ENCODE measurements at places on chromosomes 3 and 15.

- DNase-seq, result no peak
Measured at GRCh38 chr3:23711916-23712494, 93.8 kb upstream of the UBE2E1 start.

- DNase-seq, result peak; percentile 28
Measured at GRCh38 chr15:69031013-69032001, 16.8 kb downstream of the NOX5 start.

DNA sequence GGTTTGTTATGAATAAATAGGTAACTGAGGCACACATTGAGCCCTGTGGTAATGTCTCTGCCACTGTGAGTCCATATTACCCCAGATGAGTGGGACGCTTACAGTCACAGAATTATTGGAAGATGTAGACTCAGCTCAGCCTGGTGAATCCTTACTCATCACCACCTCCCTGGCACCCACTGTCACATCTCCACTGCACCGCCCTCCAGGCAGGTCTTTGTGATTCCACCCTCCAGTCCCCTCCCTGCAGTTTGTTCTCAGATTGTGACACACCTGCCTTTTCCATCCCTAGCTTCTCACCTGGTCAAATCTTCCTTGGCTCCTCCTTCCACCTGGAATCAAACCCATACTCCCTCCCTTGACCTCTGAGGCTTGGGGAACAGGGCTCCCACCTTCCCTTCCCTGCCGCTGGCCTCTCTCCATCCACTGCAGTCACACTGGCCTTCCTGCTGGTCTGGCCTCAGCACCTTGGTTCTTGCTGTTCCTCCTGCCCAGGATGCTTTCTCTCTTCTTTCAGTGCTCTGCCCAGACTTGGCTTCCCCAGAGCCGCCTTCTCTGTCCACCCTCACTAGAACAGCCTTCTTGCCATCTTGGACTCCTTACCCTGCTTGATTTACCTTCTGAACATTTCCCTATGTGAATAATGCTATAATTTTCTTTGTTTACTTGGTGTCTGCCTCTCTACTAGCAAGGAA lies 9.4 kb downstream of the SLC6A20 start:
- no peak for DNase-seq

DNA sequence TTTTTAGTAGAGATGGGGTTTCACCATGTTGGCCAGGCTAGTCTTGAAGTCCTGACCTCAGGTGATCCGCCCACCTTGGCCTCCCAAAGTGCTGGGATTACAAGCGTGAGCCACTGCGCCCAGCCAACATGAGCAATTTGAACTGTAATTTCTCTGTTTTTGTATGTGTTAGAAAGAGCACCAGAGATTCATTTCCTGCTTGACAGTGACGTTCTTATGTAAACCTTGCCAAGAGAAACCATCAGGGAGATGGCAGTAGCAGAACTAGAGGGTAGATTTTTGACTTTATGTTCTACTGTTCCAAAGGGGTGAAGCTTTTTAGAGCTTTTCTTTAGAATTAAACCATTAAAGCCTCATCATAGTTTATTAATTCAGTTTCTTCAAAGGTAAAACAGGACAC lies 148.1 kb upstream of the UMPS start:
- DNase-seq, result no peak

GRCh38 chr3:11349446-11349845 lies 77.2 kb downstream of the ATG7 start:
- DNase-seq, result no peak

- no peak for DNase-seq
Measured at GRCh38 chr3:177721864-177722785, 524.8 kb upstream of the TBL1XR1 start.

DNA sequence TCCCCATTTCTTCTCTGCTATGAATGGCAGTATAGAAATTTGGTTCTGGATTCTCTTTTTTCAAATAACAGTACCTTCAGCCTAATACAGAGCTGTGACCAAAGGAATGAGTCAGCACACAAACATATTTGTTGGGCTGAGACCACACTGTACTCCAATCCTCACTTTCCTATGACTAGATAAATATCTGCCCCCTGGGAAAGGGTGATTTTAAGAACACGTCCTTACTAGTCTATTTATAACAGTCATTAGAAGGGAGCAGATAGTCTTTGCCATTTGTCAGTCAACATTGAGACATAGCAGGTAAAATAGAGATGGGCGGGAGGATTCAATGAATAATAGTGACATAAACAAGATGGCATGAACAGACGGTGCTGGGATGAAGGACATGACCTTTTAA lies 461.3 kb downstream of the MCTP2 start:
- no peak for DNase-seq

DNA sequence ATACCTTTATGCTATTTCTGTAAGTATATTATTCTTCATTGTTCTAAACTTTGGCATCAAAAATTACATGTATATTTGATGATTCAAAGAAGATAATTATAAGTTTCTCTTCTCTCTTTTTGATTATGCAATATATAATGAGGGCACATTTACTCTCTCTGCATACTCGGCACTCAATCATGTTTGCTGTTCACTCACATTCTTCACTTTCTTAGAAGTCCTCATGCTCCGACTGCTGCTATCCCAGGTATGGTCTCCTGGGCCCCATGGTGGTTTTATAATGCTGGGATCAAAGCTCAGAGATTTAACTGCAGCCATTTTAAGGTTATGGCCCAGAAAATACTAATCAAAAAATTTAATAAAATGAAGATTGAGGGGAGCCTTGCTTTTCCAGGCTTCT lies 529.7 kb upstream of the IL12A start:
- no peak for DNase-seq

GRCh38 chr3:126464093-126464492 lies 11.6 kb downstream of the ZXDC start:
- no peak for DNase-seq

DNA sequence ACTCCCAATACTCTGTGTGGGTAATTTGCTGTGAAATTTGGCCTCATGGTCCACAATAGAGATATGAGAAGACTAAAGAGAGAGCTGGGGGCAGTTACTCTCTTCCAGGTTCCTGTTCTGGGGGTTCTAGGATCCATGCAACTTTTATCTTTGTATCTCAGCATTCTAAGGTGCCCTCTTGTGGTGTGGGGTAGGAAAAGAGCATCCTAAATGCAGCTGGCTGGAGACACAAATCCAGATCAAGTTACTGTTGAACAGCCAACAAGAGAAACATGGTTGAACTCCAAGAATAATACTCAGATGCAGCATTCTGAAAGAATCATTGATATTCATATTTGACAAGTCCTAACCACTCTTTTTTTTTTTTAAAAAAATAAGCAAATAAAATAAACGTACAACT lies 238.2 kb downstream of the GREM1 start:
- peak; percentile 9 for DNase-seq

DNA sequence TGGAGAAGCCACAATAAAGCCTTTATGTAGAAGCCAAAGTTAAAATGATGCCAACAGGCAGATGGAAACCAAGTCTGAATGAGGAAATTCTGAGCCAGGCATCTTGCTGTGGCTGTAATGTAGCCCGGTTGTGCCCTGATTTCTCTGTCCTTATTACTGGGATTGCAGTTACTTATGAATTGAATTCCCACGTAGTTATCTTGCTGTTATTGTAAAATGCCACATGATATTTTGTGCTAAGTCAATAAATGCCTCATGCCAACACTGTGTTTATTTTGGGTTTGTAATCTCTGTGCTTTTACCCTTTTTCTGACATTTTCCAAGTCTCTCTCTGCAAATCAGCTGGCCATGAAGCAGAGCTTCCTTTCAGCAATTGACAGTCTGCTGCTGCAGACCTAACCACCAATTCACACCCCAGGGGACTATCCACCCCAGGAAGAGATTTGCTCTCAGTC lies 486.1 kb upstream of the GOLIM4 start:
- peak; percentile 65 for DNase-seq

DNA sequence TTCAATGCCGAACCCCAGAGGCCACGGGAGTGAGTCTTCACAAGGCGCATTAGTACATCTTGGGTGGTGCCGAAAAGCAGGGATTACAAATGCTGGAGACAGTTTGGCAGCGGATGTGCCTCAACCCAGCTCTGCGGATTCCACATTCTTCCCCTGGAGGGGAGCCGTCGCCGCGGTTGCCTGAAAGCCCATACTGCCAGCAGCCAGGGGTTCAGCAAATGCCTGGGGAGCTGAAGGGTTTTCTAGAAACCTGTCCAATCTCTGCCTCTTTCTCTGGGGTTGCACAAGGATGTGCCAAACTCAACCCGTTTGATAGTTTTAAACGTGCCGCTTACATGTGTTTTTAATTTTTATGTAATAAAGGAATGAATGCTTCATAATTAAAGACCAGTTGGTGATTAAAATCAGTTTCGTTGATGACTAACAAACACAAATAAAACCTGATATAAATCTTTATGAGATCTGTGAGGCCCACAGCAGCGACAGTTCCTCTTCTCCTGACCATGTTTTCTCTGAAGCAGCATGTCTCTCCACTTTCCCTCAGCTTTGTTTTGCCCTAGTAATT lies 74.6 kb upstream of the LEKR1 start:
- DNase-seq, result peak; percentile 32

DNA sequence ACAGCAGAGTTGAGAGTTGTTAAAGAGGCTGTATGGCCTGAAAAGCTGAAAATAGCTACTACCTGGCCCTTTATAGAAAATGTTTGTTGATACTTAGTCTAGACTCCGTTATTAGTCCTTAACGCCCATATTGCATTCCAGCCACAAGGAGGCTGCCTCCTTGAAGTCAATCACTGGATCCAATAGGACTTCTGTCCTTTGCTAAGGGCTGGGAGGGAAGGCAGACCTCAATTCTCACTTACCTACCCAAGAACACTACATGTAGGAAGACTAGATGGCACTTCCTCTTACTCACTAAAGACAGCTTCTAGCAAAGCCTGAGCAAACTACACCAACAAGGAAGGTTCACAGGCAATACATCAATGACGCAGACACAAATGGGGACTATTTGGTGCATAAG lies 139.5 kb upstream of the HACD2 start:
- DNase-seq, result no peak

GRCh38 chr3:154981664-154982063 lies 98.5 kb upstream of the MME start:
- no peak for DNase-seq

DNA sequence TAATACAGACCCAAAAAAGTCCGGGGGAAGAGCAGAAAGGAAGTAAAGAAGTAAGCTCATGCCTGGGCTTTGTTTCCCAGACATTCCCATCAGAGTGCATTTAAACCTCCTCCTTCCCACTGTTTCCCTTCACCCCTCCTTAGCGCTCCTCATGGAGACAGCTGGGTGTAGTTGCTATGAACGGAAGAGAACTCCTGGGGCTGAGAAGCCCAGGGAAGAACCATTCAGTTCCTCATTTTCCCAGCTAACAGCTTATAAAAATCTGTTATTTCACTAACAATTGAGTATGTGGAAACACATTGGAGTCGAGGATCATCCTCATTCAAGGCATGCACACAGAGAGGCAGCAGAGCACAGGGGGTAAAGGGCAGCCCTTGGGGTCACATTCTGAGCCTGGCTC lies 299.3 kb downstream of the SHQ1 start:
- no peak for DNase-seq

GRCh38 chr3:59056706-59057105 lies 6.9 kb upstream of the CFAP20DC start:
- DNase-seq, result no peak

GRCh38 chr3:72158639-72159326 lies 373.8 kb upstream of the PROK2 start:
- DNase-seq, result no peak

DNA sequence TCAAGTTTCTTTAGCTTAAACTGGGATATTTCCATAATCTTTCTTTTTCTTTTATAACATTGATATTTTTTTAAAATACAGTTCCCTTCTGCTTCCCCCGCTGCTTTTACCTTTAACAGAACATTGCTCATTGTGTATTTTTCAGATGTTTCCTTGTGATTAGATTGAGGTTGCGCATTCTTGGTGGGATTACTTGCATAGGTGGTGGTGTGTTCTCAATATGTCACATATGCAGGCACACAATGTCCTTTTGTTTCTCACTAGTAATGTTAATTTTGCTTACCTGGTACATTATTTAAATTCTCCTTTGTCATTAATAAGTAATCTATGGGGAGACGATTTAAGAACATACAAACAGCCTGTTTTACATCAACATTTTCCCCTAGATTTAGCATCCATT lies 48.2 kb downstream of the HMG20A start:
- DNase-seq, result no peak

GRCh38 chr3:102415553-102415952 lies 19.3 kb upstream of the ZPLD1 start:
- no peak for DNase-seq

DNA sequence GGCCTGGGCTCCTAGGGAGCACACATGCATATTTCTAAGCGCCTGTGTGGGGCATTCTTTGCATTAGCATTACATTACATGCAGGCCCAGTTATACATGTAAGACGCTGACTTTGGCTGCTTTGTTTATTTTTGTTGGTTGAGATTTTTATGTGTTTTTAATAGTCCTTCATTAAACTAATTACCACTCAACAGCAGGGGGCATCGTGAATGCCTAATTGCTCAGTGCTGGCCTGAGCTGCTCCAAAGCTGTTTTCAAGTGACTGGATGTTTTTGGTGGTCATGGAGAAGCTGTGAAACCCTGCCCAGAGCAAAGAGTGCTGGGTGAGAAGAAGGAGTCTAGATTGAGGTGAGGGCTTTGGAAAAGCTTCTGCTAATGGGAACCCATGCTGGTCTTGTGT lies 41.5 kb downstream of the GPD1L start:
- DNase-seq, result peak; percentile 8

DNA sequence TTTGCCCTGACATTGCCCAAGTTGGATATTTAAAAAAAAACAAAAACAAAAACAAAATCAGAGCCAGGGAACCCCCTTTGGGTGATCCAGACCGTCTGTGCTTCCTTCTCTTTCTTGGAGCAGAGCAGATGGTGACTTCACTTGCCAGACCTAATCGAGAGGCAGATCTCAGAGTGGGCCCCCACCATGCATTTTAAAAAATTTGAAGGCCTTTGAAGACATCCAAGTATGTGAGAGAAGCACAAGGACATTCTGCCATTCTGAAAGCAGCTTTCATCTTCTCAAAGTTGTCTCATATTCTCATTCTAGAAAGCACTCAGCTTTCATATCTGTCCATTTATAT lies 93.3 kb downstream of the SV2B start:
- peak; percentile 84 for DNase-seq

GRCh38 chr3:57227930-57228751 lies 612 bp downstream of the APPL1 start:
- peak; percentile 65 for DNase-seq

DNA sequence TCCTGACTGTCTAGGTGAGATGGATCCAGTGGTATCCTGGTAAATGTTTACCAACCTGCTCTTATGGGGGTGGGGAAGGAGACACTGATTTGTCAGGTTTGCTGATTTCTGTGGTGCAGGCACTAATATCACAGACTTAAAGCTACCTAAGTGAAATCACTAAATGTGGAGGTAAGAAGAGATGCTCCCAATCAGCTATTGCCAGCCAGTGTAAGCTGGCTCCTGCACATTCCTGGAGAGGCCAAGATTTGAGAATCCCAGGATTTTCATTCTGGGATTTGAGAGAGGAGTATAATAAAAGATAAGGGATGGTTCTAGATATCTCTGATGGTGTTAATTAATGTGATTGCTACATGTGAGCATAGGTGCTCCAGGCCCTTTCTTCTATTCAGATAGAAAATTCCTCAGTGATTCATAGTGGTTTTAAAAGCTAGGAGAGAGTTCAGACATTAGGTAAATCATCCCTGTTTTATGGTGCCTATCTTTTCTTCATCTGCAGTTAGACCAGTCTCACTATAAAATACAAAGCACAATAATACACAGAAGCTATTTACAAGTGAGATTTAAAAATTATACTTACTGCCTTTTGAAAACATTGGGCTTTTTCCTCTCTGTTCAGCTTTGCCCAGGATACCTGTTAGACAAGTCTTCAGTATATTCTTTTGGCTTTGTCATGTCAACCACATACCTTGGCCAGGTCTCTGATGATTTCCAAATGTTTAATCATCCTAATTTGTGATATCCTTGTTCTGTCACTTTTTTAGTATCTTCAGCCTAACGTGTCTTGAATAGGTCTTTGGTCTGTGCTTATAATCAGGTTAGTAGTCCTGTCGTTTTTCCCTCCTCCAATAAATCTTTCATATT lies 90.9 kb downstream of the MBNL1 start:
- no peak for DNase-seq
